ENCODE measurements at places on chromosomes 7 and 10.

DNA sequence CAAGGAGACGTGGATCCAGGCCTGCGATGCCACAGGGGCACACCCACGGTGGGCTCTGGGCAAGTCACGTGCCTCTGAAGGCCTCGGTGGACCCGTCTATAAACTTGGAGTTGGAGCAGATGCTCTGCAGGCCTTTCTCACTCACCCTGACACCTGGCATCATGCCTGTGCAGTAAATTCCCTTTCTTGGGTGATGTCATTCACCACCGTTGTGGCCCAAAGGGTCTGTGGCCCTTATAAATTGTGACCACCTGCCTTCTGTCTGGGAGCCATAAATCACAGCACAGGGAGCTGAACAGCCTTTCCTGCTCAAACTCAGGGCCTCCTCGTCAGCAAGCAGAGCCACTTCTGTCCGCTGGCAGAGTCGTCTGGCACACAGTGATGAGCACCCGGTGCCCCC, 52.2 kb downstream of the GPAM start:
- DNase-seq, result no peak

DNA sequence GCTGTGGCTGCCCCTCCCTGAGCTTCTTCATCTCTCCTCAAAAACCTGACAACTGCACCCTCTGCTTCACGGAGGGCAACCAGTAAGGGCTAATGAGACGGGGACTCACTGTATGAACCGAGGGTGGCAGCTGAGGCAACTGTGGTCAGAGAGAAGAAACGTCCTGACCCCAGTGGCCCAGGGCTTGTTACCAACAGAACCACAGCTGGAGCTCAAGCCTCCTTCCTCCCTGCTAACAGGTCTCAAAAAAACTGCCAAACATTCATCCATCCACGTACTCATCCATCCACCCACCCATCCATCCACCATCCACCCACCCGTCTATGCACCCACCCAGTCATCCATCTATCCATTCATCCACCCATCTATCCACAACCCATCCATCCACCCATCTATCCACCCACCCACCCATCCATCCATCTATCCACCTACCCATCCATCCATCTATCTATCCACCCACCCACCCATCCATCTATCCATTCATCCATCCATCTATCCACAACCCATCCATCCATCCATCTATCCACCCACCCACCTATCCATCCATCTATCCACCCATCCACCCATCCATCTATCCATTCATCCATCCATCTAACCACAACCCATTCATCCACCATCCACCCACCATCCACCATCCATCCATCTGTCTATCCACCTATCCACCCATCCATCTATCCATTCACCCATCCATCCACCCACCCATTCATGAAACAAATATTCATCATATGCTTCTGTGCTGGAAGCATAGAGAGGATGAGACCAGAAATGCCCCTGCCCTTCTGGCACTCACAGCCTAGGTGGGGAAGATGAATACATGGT, 111.7 kb downstream of the PDGFA start:
- no peak for DNase-seq

GRCh38 chr7:116955340-116955739, 2.0 kb downstream of the ST7 start:
- DNase-seq, result no peak

- DNase-seq, result no peak
Observed at GRCh38 chr7:138382862-138383565, 77.0 kb upstream of the TRIM24 start.

DNA sequence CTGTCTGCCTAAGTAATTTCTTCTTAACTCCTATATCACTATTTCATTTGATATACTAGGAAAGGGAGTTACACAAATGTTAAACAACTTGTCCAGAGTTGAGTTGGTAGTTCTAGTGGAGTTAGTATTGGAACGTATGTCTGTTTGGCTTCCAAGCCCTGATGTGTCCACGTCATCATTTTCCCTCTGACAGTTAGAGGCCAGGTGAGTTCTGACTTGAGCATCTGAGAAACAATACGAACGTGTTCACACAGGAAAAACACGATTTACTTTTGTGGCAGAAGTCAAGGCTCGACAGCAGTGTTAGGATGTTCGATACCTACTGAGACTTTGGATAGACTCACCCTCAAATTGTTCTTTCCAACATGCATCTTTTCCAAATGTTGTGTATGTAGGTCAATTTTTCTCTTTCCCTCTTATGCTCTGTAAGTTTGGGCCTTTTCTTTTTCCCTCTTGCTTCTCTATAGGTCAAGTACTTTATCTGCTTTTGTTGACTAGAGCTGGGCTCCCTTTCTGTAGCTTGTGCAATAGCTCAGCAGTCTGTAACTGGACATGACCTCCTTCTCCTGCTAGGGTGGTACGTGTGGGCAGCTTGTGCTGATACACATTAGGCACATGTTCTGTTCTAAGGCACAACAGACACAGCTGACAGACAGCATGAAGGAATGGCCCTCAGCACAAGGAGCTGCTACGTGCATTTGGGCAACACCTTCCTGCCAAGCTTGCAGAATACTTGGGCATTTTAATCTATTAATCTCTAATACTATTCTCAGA, 222.9 kb downstream of the PTEN start:
- no peak for DNase-seq

- no peak for DNase-seq
Observed at GRCh38 chr10:93757801-93758507, at the start of gene LGI1. LGI1 (plus strand) TSS chr10:93757936; CDS start chr10:93758145, 209 bp downstream.

DNA sequence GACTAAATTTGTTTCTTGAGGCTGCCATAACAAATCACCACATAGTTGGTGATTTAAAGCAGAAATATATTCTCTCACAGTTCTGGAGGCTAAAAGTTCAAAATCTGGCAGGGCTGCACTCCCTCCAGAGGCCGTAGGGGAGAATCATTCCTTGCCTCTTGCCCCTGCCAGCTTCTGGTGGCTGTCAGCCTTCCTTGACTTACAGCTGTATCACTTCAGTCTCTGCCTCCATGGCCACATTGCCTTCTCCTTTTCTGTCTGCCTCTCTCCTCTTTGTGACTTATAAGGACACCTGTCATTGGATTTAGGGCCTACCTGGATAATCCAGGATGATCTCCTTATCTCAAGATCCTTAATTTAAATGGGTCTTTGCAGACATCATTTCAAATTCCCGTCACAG, 5.8 kb upstream of the LRRC4 start:
- no peak for DNase-seq

DNA sequence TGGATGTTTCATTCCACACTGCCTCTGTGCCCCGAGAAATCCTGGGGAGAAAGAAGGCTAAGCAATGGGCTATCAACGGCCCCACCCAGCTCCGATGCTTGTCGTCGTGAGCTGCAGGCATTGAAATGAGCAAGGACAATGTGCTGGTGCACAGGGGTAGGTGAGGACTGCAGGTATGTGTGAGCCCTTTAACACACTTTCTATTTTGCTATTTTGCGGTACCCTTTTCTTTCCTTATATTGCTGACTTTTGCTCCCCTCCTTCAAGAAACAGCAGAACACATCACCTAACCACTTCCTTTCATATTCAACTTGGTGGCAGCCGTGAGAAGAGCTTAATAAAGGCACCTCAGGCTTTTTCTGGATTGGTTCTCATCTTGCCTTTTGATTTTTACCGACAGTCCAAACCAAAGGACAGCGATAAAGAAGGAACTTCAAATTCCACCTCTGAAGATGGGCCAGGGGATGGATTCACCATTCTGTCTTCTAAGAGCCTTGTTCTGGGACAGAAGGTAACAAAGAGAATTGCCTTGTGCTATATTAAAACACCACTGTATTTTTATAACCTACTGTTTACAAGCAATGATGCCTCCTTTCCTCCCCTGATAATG, 39.2 kb downstream of the AIFM2 start:
- DNase-seq, result no peak

GRCh38 chr7:11846361-11846955, 14.5 kb upstream of the THSD7A start:
- DNase-seq, result no peak

- DNase-seq, result peak; percentile 46
Observed at GRCh38 chr7:102236592-102237287, 49.9 kb upstream of the SH2B2 start.
